NCI-H1436 treated with DMSO at 0.1 percent for 48 hours (cell line): ENCODE measurements at places on chromosomes 16 and 17.

- no peak for DNase-seq
These were observed 43.2 kb upstream of the PVALEF start for GRCh38 chr17:81121841-81122733.

- no peak for DNase-seq
These were observed 1.0 kb downstream of the EEF2K start for GRCh38 chr16:22206842-22207714.

- DNase-seq, result no peak
These were observed 10.6 kb upstream of the TMIGD1 start for GRCh38 chr17:30344283-30345088.

GRCh38 chr17:1492249-1493206 lies at the start of gene MYO1C:
TSS of gene MYO1C (minus strand) at chr17:1492686. CDS start at chr17:1492487, 199 bp downstream.
- DNase-seq, result no peak

DNA sequence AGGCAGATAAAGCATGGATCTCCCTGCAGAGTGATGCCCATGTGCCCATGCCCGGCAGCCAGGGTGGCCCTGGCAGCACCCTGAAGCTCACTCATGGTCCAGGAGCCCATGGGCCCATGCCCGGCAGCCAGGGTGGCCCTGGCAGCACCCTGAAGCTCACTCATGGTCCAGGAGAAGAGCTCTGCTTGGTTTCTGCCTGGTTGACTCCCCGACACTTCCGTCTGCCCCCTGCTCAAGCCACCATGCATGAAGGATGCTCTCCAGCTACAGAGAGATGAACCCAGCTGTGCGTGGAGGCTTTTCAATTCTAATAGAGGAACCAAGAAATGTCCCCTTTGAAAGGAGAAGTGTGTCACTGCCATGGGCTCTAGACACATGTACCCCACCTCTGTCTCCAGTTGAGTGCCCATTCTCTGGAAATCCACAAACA lies 8.7 kb downstream of the CCL17 start:
- no peak for DNase-seq

DNA sequence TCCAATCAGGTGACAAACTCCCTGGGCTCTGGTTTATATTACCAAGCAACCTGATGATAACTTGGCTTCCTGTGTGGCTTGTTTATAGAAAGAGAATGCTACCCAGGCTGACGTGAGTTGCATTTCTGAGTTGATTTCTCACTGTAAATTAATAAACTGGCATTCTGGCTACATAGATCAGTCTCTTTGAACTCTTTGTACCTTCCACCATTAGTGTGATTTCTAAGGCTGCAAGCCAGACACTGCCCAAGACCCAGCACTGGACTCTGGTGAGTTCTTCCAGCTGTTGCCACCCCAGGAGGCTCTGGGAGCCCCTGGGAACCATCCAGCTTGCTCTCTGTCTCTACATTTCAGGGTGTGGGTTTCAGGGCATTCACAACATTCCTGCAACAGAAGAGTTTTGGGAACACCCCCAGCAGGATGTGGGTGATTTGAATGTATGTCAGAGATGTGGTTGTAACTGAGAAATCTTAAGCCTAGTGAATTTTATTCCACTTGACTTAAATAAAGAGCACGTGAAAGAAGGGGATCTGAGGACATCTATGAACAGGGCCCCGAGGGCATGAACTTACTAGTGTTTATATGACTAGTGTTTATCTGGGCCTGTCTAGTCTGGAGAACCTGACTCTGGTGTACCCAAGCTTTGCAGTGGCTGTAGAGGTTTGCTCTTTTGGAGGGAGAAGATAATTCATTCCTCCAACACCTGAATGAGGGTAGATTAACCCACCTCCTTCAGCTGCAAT lies 30.3 kb upstream of the LRRC37A start:
- DNase-seq, result peak; percentile 26

- DNase-seq, result no peak
These were observed 8.5 kb downstream of the GJD3 start for GRCh38 chr17:40355804-40356758.

DNA sequence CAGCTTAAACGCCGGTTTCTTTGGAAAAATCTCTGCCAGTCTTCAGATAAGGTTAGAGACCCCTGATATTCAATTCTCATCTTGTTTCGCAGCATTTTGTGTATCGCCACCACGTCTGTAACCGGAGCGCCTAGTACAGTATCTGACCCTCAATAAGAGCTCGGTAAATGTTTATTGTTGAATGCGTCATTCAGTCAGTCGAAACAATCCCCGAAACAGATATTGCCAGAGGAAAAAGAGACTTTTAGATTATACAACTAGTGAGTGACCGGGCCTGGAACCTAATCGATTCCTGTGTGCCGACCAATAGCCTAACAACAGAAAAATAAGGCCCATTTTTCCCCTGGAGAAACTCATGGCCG lies 626 bp downstream of the PELP1 start:
- DNase-seq, result no peak

DNA sequence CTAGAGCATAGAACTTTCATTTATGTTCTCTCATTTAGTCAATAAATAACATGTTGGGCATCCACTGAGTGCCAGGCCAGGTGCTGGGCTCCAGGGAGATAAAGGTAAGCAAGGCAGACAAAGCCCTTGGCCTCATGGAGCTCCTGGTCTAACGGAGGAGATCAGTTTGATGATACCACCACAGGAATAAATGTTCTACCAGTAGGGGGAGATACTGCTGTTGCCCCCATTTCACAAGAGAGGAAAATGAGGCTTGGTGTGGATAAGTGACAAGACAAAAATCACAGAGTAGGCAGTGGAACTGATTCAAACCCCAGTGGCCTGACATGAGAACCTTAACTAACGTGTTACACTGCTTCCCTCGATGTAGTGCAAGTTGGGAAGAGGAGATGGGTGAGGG lies 80.4 kb upstream of the ERCC4 start:
- DNase-seq, result no peak

GRCh38 chr16:64217789-64218535 lies 903.9 kb downstream of the CDH11 start:
- no peak for DNase-seq

DNA sequence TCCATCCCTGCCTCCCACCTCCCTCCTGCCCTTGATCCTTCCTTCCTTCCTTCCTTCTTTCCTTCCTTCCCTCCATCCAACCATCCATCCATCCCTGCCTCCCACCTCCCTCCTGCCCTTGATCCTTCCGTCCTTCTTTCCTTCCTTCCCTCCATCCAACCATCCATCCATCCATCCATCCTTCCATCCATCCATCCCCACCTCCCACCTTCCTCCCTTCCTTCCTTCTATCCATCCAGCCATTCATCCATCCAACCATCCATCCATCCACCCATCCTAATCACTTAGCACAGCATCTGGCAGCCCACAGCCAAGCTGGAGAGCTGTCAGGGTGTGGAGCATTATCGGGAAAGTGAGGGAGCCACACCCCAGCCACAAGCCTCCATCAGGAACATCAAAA lies 54.5 kb downstream of the TK2 start:
- no peak for DNase-seq

- no peak for DNase-seq
These were observed 20.3 kb downstream of the OSBPL7 start for GRCh38 chr17:47801176-47801765.

GRCh38 chr17:78709751-78710181 lies 72.3 kb downstream of the CYTH1 start:
- no peak for DNase-seq

GRCh38 chr16:26983426-26983825 lies 83.3 kb upstream of the C16orf82 start:
- no peak for DNase-seq

DNA sequence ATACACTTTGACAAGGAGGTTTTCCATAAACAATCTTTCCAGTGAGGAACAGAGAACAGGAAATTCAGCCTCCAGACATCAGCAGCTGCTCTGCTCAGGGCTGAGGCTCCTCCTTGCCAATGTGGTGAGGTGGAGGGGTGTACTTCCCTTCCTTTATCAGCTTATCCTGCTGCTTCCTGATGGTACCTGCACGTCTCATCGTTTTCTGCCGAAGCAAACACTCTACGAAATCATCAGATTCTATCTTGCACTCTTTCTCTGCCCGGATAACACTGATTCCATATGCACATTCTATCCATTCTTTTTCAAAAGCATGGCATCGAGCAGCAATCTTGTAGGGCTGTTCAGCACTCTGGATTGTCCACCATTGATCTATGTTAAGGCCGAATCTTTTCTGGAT lies 15.4 kb upstream of the SEZ6 start:
- no peak for DNase-seq

DNA sequence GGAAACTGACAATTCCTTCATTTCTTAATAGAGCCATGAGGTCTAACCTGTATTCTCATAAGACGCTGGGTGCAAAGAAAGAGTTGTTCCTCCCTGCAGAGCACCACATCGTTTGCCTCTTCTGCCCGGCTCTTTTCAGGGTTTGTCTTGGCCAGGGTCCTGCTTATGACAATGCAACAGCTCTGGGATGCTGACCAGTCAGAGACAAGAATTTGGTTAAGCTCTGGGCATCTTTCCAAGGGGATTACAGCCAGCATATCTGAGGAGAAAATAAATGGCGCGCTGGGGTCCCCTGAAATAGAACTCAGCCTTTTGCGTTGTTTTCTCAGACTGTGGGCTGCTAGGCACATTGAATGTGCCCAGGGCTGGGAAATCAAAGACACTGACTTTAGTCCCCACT lies 128.6 kb downstream of the SHISA6 start:
- DNase-seq, result no peak

GRCh38 chr16:6279286-6279685 lies 1053.4 kb upstream of the RBFOX1 start:
- DNase-seq, result no peak

DNA sequence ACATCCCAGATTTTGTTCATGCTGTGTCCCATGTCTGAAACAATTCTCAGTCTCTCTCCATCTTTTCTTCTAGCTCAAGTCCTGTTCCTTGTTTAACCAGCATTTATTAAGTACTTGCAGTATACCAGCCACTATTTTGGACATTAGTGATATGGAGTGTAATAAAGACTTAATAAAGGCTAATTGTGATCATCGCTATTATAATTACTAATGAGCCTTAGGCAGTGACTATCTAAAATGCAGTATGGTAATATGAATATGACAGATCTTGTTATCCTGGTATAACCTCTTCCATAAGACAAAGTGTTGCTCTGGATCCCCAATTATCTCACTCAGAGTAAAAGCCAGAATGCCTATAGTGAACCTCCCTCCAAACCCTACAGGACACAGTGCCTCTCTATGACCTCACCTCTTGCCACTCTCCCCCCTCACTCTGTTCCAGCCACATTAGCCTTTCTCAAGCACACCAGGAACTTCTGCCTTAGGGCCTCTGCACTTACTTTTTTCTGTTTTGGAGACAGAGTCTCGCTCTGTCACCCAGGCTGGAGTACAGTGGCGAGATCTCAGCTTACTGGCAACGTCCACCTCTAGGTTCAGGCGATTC lies 1.8 kb upstream of the FLOT2 start:
- no peak for DNase-seq

GRCh38 chr16:88793251-88793954 lies 8.4 kb upstream of the PIEZO1 start:
- DNase-seq, result no peak

DNA sequence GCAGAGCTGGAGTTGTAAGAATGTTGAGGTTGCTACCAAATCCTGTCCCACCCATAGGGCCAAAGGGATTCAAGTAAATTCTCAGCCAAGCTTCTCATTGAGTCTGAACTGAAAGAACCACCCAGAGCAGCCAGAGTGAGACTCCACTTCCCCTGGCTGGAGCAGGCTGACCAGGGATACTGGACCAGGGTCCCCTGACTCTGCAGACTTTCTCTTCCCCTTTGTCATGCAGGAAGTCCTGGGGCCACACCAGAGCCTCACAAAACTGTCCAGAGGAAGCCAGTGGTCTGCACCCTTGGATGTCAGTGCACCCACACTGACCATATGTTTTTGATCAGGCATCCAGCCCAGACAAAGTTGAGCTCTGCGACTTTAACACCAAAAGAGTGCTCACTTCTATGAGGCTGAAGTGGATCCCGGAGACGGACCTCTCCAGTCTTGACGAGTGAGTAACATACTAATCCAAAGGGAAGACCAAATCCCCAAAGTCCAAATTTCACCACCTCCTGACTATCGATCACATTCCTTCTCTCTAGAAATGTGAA lies 4.1 kb downstream of the NXN start:
- no peak for DNase-seq

DNA sequence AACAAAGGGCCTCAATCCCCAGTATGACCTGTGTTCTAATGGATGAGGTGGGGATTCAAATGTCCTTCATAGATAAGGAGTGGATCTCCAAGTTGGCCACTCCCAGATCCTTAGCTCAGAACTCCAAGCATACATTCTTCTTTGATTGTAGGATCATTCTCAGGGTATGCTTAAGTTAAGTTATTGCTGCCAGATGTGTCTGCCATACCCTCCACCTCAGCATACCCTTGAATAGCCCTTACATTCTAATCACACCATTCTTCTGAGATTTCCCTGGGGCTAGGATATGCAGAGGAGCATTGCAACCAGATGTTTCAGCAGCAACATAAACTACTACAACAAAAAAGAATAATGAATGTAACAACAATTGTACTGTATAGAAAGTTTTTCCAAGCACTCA lies 1.6 kb upstream of the KRTAP2-4 start:
- no peak for DNase-seq

DNA sequence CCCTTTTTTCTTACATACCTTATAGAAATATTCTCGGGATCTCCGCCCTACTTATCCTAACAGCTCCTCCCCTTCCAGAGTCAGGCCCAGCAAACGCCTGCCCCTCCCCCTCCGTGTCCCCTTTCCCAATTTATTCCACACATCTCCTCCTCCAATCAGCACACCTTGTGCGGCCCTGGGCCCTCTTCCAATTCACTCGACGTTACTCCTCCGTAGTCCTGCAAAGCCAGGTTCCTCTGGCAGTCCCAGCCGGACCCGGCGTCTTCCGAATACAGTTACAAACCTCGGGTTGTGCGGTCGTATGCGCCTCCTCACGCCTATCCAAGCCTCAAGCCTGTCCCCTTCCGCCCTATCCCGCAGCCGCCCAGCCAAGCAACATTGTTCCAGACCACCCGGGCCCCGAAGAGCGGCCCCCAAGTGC lies 677 bp downstream of the CBX1 start:
- no peak for DNase-seq

DNA sequence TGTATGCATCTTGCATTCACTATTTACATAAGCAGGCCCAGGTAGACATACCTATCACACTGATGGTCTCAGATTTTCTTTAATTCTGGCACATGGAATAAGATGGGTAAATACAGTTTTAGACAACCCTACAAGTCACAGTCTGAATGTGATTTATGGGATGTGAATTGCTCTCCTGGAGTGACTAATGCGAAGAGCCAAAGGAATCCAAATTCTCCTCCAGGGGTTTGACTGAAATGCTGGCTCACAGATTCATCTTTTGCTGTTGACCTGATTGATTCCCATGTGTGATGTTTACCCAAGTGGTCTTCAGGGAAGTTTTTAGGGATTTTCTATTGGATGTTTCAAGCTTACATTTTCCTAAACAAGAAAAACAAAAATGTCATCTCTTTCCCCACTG lies 277.9 kb upstream of the MON1B start:
- no peak for DNase-seq

- no peak for DNase-seq
These were observed 76.5 kb downstream of the CYLD start for GRCh38 chr16:50818380-50818779.
